MM.1S (cell line): ENCODE measurements at places on chromosomes 12 and 14.

- no peak for DNase-seq
Measured at GRCh38 chr14:77593501-77593961, 22.9 kb downstream of the SPTLC2 start.

DNA sequence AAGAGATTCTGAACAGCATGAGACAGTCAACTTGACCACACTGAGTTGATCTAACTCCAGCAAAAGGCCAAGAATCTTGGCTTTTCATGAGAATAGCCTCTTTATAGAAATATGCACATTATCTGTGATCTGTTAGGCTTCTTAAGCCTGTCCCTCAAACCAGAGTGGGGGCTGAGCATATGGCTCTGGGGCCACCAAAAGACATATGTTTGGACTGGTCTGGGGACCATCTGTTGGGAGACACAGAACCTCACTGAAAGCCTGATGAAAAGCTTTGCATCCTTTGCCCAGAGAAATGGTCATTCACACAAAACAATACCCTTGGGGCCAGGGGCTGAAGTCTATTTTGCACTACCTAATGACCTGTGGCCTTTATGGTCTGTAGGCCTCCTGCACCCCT lies 165.3 kb upstream of the PRMT8 start:
- no peak for DNase-seq

GRCh38 chr12:92292016-92292415 lies 146.4 kb upstream of the BTG1 start:
- no peak for DNase-seq

DNA sequence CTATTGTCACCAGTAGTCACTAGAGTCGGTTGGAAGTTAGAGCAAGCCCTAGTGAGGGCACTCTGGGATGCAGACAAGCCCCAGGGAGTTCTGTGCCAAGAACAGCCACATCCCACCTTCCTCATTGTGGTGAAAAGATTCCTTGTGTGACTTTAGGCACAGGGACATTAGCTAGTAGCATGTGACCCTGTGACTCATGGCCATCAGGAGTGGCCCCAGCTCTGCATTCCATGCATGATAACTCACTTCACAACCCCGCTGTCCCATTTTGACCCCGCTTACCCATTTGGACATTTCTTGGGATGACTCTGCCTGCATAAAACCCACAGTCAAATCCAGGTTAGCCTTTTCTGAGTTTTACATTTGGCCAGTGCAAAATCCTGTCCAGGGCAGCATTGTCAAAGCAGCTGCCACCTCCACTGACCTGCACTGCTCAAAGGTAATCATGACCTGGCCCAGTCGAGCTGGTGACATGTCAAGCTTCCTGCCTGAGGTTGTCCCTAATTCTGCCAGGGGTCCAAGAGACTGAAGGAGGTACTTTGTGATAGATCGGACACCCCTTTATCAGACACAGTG lies 430.5 kb downstream of the DPF3 start:
- DNase-seq, result no peak

- DNase-seq, result no peak
Measured at GRCh38 chr12:94676922-94677321, 26.6 kb upstream of the TMCC3 start.

GRCh38 chr12:27999521-27999920 lies 27.0 kb upstream of the PTHLH start:
- no peak for DNase-seq

- DNase-seq, result no peak
Measured at GRCh38 chr12:11578461-11578993, 70.9 kb upstream of the ETV6 start.

- DNase-seq, result no peak
Measured at GRCh38 chr12:29771786-29772185, 12.0 kb downstream of the TMTC1 start.

DNA sequence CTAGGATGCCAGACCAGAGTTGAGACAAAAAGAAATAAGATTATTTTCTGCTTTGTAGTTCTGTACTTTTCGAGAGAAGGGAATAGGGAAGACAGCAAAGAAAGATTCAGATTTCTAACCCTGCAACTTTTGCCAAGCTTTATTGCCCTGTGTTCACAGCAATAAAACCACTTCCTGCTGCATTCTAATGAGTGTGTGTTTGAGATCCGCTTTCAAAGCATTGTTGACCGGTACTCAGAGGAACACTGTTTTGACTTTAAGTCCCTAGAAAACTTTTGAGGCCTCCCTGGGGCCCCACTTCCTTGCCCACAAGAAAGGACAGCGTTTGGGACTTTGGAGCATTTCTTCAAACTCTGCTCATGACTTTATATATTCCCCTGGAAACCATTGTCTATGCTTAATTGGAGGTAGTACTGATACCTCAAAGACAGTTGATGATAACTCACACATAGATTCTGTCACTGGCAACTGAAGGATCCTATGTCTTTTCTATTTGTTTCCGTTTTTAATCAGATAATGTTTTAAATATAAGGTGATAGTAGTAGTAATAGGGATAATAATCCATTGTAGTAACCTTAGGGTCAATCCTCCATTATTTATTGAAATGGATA lies 1.3 kb downstream of the RNASE6 start:
- no peak for DNase-seq

DNA sequence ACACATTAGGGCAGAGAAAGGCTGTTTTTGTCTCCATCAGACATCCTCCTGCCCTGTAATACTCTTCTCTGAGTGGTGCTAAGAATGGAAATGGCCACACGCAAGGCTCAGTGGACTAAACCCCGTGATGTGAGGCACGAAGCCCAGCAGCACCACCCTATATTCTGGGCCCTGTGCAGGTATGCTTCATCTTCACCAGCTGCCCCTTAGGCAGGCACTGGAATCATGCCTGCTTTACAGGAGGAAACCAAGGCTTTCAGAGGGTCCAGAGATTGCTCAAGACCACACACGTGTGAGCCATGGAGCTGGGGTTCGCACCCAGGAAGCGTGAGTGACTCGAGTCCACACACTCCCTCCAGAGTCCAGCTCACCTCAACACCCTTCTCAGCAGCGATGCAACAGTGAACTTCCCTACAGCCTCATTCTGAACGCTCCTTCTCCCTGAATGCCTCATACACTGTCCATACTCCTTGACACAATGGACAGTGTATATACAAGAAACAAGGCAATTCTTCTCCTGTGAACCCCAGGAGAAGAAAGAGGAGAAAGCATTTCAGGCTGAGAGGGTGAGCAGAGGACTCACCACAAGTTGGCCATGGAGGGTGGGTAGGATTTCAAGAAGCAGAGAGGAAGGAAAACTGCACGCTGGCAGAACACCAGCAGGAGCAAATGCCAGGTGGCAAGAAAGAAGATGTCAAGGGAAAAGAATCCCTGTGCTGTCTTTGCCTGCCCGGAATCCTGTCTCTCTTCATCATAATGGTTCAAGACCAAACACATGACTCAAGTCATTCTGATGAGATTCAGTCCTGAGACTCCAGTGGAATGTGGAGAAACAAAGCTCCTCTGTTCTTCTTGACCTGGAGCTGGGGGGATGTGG lies 39.1 kb downstream of the NT5DC3 start:
- no peak for DNase-seq

GRCh38 chr12:131223171-131223761 lies 269.6 kb downstream of the ADGRD1 start:
- DNase-seq, result no peak

DNA sequence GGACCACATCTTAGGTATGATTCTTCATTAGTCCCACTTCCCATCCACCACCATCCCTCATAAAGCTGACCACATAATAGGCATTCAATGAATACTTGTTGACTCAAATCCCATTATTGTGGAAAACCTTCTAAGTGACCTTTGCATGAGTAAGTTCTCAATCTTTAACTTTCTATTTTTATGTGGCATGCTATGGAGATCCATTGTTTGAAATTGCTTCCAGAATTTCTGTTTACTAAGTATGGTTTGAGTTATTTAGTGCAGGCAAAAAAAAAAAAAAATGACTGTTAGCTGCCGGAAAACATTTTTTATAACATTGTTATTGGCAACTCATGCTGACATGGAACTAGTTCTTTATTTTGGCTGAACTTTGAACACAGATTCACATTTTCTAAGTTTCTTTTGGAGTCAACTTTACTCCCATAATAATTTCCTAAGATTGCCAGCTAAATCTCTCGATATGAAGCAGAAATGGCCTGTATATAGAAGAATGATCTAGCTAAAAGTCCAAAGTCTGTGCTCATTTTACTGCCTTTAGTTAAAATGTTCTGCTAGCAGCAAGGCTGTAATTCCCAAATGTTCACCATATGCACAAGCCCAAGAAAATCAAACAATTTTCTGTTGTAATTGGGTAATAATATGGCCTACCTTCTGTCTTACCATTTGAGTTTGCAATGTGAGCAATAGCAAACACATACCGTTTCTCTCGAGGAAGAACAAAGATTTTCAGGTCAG lies 77.9 kb downstream of the PTGER2 start:
- DNase-seq, result no peak

GRCh38 chr12:117321572-117321971 lies 39.9 kb downstream of the NOS1 start:
- DNase-seq, result no peak

GRCh38 chr14:88588081-88588480 lies 25.2 kb downstream of the ZC3H14 start:
- no peak for DNase-seq
